ENCODE measurements at places on chromosomes 1 and 21.

DNA sequence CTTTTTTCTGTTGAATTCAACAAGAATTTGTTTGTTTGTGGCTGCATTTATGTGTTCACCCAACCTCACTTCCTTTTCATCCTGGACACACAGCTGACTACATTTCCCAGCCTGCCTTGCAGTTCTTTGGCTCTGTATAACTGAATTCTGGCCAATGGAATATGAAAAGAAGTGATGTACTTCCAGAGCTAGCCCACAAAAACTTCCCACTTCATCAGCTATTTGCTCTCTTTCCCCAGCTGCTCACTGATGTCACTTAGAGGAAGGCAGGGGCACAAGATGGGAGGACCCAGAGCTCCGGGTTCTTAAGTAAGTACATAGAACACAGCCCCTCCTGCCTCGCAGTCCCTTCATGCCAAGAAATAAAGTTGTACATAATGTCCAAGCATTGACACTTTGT is 235.0 kb upstream of the FGGY start:
- peak; percentile 84 for DNase-seq

DNA sequence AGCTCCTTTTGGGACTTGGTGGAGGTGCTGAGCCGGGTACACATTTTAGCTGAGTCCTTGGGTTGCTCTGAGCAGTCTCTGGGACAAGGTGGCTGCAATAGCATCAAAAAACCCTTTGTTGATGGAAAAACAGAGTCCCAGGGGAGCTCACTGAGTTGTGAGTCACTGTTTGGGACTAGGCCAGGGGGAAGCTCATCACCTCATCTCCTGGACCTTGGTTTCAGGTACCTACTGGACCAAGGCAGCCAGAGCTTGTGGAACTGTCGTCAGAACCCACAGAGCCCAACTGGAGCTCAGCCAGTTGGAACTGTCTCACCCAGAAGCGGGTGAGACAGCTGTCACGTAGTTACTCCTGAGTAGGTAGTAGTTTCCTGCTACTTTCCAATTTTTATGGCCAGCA is 146.7 kb downstream of the HLX start:
- DNase-seq, result no peak

DNA sequence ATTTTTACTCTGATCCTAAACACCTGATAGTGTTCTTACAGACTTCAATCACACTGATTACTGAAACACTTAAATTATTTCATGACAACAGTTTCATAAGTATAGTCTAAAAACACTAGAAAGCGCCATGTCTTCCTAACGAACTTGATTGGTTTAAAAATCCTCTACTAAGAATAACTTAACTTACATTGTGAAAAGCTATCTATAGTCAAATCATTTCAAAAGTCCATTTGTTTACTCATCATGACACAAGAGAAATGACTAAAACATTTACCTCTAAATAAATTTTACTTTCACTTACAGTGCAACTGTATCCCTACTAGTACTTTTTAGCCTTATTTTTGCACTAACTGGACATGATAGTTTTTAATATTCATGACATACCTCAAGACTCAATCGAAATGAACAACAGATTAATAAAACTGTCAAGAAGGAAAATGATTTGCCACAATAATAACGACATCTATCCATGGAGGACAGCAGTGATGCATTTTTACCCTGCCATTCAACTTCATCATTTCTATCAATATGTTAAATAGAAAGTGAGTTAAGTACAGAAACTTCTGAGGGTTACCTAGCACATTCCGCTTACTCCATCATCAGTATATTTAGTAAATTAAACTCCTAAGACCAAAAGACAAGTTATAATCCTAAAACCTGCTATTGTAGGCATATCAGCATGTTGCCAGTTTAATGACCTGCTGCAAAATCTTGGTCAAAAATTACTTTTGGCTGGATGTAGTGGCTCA is 38.4 kb downstream of the AHCTF1 start:
- no peak for DNase-seq

GRCh38 chr1:159839116-159839849 is 12.6 kb downstream of the SLAMF8 start:
- no peak for DNase-seq

DNA sequence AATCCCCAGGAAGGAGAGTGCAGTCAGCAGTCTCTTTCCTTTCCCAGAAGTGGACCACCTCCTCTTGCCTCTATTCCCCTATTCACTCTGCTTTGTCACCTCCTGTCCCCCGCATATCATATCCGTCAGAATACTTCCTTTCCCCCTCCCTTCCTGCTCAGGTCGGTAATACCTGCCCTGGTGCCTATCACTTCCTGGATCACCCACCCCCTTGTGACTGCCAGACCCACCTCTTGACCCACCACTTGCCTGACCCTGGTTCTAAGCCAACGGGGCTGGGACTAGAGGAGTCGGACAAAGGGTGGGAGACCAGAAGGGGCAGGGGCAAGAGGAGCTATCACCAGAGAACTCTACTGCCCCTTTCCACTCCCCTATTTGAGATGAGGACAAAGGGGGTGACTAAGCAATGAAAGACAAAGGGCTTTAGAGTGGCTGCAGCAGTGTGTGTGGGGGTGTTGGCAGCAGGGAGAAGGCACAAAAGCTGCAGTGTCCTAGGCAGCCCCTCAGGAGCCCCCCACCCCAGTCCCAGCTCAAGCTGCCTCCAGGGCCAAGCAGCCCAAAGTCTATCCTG is 1.7 kb upstream of the ADAMTS4 start:
- DNase-seq, result no peak

GRCh38 chr1:191405417-191405816 is 752.8 kb upstream of the RGS18 start:
- DNase-seq, result no peak

DNA sequence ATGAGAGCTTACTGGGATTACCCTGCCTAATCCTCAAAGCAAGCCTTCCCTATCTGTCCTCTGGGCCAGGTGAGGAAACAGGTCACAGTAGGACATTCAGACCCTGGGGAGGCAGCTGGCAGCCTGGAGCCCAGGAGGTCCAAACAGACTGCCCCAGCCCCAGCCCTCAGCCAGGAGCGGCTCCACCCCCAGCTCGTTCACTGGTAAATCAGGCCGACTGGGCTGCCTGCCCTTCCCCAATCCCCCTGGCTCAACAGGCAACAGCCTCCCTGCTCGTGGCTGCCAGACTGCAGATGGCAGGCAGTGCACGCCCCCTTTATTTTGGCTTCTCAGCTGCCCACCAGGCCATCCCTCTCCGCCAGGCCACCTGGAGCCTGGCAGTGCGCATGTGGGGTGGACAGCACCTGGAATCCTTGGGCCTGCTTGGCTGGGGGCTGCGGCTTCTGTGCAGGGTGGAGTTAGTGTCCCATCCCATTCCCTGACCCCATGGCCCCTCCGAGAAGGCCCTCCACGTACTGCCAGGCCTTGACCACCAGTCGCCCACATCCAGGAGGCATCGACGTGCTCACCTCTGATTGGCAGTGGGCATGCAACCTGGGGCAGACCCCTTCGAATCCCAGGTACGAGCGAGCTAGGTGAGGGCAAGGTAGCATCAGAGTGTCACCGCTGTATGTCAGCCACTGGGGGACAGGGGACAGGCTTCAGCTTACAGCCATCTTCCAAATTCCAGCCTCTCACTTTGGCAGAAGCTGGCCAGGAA is 11.2 kb upstream of the ZNF670 start:
- DNase-seq, result no peak

- no peak for DNase-seq
Measured at GRCh38 chr1:247112479-247112781, 8.3 kb upstream of the ZNF669 start.

DNA sequence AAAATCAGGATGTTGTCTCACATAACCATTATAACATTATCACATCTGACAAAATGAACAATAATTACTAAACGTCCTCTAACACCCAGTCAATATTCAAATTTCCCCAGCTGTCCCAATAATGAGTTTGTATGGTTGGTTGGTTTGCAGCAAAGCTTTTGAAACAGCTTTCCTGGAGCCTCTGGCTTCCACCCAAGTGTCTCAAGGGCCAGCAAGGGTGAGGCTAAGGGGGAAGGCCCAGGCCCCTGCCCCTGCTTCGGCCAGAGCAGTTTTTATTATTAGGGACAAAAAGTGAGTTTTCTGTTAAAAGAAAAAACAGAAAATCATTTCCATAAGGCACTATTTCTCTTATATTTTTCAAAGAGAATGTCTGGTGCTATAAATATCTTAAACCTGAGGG is 19.1 kb upstream of the AVPR1B start:
- DNase-seq, result no peak

DNA sequence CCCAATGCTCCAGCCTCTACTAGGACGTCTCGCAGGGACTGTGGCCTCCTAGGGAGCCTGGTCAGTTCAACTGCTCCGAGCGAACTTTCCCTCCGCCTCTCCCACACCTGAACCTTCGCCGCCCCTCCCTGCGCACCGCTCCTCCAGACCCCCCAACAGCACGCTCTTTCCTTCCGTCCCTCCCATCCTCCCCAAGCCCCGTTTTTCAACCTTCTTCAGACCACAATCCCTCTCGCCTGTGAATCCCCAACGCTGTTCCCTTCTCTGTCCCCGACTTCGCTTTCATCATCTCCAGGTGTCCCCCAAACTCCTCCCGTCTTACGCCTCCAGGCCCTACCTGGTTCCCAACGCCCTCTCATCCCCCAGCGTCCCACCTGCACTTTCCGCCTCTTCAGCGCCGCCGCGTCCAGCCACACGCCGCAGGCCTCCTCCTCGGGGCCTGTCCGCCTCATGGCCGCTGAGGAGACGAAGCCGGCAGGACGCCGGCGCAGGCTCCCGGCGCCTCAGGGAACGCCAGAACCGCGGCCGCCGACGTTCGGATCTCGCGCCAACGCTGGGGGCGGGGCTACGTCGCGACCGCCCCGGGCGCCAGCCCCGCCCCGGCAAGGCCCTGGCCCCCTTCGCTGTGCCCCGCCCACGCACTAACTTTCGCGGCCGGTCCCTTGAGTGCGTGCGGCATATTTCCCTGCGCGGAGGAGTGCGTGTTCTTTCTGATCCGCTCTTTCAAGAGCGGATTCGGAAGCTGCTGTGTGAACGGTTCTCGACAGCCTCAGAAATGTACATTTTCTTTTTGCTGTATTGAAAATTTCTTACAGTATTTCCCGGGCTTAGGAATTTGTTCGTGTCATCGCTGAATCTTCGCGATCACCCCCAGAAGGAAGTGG is at the start of gene AUNIP:
TSS of gene AUNIP (minus strand) at position 552 of the 884 bp plus-strand sequence. CDS start at position 452, 100 bp downstream.
- peak; percentile 61 for DNase-seq

DNA sequence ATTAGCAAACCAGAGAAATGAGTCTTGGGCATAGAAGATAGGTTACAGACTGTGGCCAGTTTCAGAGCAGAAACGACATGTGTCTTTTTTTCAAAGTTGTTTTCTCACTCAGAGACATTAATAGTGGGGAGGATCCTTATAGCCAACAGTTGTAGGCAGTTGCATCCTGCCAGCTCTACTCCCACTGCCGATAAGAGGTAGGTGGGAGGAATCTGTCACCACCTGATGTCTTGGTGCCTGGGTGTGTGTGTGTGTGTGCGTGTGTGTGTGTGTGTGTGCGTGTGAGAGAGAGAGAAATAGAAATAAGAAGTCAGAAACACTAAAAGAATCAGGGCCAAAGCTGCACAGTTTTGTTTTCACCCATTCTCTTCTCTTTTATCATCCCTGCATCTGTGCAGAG is 219.5 kb downstream of the ZP4 start:
- DNase-seq, result no peak

Measured in AG09319 (cell line).